GM12892 (cell line): ENCODE measurements at places on chromosomes 12 and 14.

GRCh38 chr12:87365423-87365822 is 663.8 kb downstream of the C12orf50 start:
- no peak for DNase-seq

DNA sequence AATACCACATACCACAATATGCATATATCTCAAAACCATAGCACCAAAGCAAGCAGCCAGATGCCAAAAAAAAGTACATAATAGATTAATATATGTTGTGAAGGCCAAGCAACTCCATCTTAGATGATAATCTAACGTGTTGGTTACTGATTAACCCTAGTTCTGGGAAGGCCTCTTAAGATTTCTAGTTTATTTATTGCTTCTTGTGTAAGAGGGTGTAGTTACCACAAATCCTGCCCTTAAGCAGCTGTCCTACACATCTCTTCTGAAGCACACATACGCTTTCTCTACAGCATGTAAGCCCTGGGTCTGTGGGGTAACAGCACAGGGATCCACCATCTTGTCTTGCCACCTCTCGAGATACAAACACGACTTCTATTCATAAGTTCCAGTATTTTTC is 236.8 kb upstream of the AVPR1A start:
- no peak for DNase-seq

DNA sequence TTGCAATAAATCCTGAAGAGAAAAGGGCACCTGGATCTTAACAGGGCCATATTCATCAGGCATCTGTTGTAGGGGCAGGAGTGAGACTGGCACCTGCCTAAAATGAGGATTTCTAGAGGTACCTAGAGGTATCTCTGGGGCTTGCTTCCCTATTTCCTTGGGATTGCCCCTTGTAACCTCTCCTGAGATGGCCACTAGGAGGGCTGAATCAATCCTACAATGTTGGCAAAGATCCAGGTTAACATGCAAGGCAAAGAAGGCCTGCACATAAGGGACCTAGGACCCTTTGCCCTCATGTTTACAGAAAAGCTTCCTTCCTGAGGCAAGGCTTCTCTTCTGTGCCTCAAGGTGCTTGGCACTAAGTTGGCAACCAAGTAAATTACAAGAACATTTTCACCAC is 25.8 kb upstream of the CLEC4E start:
- DNase-seq = no peak

DNA sequence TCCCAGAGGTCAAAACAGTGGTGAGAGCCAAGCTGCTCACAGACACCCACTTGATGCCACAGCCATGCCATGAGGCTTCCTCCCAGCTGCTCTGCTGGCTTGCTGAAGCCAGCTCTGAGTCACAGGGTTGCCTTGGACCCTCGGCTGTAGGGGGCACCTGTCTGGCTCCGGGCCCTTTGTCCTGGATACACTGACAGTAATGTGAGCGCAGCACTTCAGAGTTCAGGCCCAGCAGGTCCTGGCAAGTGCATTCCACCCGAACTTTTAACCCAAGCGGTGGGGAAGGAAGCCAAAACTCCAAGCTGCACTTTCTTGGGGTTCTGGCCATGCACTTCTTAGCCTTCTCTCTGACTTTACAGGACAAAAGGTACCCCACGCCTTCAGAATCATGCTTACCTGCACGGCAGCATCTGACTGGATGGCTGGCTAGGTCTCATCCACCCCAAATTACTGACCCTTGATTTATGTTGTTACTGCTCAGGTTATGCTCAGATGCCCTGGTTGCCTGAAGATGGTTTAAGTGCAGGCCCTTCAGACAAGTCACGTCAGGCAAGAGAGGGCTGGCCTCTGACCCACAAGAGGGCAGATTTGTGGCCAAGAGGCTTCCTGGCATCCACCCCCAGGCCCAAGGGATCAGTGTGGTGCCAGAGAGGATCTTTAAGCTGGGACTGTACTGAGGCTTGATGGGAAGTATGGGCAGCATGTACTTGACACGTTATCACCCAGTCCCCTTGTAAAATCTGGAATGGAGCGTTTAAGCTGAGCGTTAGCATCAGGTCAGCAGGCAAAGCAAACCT is 24.8 kb downstream of the SLC25A29 start:
- DNase-seq = no peak

DNA sequence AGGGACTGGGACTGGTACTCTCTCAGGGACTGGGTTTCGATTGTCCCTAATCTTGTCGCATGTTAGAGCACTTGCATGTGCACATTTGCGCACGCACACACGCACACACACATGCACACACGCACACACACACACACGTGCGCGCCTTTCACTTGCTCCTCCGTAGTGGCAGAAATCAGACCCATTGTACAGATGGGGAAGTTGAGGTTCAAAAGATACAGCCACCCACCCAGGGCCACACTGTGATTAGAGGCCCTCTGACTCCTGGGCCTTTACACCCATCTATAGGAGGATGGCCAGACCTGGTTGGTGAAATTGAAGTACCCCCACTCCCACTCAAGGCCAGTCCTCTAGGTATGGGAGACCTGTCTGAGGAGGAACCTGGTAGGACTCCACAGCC is 167.8 kb upstream of the LHX5 start:
- DNase-seq = no peak

DNA sequence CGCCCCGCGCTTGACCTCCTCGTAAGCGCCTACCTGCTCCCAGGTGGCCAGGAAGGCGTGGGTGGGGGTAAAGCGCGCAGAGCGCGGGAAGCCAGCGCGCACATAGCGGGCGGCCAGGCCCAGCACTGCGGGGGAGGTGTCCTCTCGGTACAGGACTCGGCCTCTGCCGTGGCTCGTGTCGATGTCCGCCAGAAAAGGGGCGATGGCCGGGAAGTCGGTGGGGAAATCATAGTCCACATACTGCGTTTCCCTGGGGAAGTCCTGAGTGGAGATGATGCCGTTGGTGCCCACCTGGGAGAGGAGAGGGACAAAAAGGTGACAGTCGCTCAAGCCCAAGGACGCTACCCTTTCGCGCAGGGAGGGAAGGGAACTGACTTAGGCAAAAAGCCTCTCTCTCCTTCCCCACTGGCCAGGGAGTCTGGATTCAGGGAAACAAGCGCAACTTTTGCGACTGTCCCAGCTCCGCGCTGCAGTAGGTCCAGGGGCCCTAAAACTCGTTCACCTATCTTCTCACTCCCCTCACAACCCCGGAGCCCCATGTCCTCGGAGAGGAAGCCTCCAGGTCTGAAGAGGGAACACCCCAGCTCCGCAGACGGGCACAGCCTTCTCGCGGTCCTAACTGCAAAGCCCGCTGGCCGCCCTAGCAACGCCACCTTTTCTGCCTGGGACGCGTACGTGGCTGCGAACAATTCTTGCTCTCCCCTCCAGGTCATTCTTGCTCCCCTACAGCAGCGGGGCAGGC is 815 bp downstream of the NID2 start:
- DNase-seq = no peak

DNA sequence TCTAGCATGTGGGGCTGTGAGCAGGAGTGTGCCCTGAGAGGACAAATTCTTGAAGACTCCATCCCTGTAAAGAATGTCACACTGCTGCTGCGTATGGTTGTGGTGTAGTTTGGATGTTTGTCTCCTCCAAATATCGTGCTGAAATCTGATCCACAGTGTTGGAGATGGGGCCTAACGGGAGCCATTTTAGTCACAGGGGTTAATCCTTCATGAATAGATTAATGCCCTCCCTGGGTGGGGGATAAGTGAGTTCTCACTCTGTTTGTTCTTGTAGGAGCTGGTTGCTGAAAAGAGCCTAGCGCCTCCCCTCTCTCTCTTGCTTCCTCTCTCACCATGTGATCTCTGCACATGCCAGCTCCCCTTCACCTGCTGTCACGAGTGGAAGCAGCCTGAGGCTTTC is 94.5 kb upstream of the VASH1 start:
- DNase-seq = no peak

- DNase-seq = no peak
Measured at GRCh38 chr14:53108292-53109104, 44.6 kb downstream of the DDHD1 start.

DNA sequence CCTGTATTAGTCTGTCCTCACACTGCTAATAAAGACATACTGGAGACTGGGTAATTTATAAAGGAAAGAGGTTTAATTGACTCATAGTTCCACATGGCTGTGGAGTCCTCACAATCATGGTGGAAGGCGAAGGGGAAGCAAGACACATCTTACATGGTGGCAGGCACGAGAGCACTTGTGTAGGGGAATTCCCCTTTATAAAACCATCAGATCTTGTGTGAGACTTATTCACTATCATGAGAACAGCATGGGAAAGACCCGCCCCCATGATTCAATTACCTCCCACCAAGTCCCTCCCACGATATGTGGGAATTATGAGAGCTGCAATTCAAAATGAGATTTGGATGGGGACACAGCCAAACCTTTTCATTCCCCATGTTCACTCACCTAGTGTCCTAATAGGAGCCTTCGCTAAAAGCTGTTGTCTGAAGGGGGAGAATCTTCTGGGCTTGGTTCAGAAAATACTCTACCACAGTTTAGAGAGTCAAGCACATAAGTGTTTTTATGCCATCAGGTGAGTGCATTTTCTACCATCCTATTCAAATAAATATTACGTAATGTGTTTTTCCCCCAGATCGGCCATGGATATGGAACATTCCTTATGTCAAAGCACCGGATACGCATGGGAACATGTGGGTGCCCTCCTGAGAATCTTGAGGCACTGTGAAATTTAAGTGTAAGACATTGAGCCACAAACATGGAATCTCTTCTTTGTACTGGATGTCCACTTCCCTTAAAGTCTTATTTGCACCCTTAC is 19.1 kb upstream of the KCNK13 start:
- no peak for DNase-seq

DNA sequence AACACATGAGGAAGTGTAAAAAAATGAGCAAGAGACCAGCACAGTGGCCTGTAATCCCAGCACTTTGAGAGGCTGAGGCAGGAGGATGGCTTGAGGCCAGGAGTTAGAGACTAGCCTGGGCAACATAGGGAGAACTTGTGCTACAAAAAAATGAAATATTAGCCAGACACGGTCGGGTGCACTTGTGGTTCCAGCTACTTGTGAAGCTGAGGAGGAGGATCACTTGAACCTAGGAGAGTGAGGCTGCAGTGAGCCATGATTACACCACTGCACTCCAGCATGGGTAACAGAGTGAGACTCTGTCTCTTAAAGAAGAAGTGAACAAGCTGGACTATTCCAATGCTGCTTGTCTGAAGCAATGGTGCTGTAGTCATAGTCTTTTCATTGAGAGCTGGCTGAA is 36.3 kb upstream of the MAP3K9 start:
- no peak for DNase-seq

- DNase-seq = no peak
Measured at GRCh38 chr12:105166736-105167135, 59.2 kb downstream of the WASHC4 start.

- DNase-seq = no peak
Measured at GRCh38 chr12:64058541-64059265, 163.4 kb downstream of the KICS2 start.

DNA sequence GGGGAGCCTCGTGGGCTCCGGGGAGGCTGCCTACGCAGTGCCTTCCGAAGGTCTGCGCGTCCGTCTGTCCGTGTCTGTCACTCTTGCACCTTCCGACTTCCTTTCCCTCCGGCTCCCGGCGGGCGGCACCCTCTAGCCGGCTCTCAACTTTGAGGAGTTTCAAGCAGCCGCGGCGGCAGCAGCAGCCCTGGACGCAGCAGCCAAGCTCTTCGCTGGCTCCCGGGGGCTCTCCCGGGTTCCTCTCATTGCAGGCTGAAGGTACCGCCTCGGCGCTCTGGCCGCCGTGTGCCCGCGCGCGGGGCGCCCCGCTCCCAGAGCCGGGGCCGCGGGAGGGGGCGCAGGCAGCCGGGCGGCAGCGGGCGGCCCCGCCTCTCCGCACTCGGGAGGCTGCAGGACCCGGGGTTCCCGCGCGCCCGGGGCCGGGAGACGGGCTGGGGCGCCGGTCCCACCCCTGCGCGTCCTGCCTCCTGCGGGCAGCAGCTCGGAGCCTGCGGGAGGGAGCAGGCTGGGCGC is at the start of the genes AMIGO2 and PCED1B:
Gene AMIGO2 (minus strand): TSS at position 492 of the 513 bp plus-strand sequence. CDS start 957 bp downstream, outside the sequence.
Gene PCED1B (plus strand): TSS at position 154 of the 513 bp plus-strand sequence. CDS start 155,443 bp downstream, outside the sequence.
- no peak for DNase-seq

DNA sequence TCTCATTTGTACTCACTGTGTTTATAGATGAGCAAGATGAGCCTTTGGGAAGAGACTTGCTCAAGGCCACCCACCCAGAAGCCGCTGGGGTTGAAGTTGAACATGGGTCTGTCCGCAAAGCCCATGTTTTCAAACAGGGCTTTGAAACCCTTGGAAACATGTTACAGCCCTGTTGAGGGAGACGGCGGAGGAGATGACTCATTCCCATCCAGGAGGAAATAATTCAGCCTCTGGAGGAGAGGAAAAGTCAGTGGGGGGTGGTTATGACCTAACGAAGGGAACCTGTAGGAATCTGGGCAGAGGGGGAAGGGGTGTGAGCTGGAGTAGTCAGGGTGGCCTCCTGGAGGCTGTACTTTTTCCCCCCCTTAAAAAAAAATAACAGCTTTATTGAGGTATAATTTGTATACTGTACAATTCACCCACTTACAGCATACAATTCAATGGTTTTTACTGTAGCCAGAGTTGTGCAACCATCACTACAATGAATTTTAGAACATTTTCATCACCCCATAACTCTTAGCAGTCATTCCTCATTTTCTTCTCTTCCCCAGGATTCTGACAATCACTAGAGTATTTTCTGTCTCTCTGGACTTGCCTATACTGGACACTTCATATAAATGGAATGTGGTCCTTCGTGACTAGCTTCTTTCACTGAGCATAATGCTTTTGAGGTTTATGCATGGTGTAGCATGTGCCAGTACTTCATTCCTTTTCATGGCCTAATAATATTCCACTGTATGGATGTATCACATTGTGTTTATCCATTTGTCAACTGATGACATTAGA is 1.9 kb upstream of the RIN3 start:
- DNase-seq = no peak

DNA sequence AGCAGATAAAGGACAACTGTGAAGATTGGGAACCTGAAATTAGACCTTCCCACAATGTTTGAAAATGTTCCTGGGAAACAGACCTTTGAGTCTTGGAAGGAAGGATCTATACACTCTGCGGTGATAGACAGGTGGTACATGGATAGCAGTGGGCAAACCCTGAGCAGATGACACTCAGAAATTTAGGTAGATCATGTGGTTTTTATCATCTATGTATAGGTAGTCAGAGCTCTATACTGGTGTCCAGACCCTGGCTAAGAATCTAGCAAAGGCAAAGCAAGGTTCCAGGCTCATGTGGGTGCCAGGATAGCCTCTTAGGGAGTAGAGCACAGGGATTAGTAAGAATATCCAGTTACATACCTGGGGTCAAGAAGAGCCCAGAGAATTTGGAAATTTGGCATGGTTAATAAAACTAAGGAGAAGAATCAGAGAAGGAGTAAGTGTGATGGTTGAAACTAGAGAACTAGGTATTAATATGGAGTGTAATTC is 331.2 kb upstream of the FBXO33 start:
- no peak for DNase-seq

- no peak for DNase-seq
Measured at GRCh38 chr14:34911209-34912150, 36.3 kb upstream of the BAZ1A start.

GRCh38 chr14:76810953-76811400 is 1.7 kb downstream of the ANGEL1 start:
- no peak for DNase-seq

GRCh38 chr12:47419497-47419896 is 286.3 kb downstream of the RPAP3 start:
- no peak for DNase-seq

- DNase-seq = no peak
Measured at GRCh38 chr14:36915081-36915480, 253.4 kb downstream of the PAX9 start.

- DNase-seq = no peak
Measured at GRCh38 chr12:111975161-111975931, 37.6 kb downstream of the TMEM116 start.

- no peak for DNase-seq
Measured at GRCh38 chr12:6868211-6869048, 1.1 kb downstream of the TPI1 start.

GRCh38 chr12:121423682-121424623 is 24.0 kb downstream of the RNF34 start:
- DNase-seq = no peak
